ENCODE measurements at places on chromosomes 12 and 14.

DNA sequence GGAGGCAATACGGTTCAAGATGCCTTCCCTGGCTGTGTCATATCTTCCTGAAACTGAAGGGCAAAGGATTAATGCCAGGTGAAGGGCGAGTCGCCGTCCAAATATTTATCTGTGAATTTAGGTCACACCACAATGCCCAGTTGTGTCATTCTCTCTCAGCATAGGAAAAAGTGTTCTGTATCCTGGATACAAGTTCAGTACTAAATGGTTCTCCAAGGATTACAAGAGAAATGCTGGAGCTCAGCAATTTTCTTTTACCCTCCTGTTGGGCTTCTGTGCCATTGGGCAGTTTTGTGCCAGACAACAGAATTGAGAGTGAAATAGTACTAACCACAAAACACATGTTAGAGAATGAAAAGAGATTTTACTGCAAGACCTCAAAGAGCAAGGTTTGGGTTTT lies 493.9 kb downstream of the EGLN3 start:
- DNase-seq: no peak

DNA sequence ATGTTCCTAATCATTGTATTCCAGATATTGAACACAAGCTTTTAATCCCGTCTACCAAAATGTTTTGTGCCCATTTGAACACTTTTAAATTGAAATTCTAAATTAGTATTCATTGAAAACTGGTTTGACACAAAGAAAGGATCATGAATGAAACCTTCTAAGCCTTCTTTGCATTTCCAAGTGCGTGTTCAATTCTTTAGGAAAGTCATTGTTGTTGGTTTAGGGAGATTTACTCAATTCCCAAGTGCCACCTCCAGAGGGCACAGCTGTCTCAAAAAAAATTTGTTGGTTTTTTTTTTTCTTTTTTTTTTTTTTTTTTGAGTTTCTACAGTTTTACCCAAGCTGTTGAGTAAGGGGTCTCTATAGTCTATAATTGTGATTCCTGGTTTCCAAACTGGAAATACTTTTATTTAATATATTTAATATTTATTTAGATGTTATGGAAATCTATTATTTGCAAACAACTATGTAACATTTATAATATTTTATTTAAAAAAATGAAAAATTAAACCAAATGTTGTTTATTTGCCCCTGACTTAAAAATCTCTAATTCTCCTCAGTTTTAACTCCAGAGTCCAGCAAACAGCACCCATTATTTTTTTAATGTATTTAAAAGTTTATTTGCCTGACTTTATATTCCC lies 79.9 kb downstream of the NEDD1 start:
- DNase-seq: no peak

DNA sequence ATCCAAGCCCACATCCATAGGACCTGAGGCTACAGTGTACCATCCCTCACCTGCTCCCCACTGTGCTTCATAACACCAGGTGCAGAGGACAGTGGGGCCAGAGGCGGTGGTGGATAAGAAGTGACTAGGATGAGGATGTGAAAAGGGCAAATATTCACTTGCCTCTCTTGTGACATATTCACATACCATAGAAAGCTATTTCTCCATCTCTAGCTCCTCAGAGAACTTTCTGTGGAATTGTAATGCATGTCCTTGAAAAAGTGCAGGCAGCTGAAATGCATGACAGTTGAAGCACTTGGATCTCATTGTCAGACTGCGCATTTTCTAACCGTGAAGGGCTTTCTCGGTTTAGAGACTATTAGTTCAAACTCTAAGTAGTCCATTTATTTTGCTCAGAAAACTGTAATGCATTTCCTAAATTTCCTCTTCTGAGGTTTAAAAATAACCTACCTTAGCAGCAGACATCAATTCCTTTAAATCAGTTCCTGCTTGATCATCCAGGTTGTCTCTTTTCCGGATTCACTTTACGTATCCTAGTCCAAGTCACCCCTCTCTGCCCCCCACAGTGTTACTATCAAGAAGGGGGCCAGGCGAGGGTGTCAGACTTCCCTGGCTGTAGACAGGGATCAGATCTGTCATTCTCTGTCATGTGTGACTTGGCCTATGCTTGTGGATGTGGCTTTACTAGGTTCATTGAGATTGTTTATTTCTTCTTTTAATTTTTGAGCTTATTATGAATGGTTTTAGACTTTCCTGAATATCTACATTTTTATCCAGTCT lies 984.0 kb upstream of the TMEM132C start:
- DNase-seq: no peak

DNA sequence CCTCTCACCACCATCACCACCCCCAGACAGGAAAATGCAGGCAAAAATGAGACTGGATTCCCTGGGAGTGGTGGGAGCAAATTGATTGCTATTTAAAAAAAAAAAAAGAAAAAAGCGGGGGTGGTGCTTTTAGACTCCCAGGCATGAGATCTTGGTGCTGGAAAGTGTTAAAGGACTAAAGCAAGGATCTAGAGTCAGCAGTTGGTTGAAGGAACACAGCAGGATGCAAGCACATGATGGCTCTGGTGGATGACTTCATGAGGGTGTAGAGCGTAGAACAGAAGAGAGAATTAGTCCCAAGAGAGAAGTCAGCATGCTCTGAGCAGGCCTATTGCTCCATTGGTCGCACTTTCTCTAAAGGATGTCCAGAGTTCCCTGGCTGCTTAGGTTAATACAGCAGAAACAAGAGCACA lies 183.8 kb upstream of the HMGA2 start:
- DNase-seq: no peak

GRCh38 chr14:93765155-93765554 lies 23.1 kb downstream of the PRIMA1 start:
- DNase-seq: no peak

DNA sequence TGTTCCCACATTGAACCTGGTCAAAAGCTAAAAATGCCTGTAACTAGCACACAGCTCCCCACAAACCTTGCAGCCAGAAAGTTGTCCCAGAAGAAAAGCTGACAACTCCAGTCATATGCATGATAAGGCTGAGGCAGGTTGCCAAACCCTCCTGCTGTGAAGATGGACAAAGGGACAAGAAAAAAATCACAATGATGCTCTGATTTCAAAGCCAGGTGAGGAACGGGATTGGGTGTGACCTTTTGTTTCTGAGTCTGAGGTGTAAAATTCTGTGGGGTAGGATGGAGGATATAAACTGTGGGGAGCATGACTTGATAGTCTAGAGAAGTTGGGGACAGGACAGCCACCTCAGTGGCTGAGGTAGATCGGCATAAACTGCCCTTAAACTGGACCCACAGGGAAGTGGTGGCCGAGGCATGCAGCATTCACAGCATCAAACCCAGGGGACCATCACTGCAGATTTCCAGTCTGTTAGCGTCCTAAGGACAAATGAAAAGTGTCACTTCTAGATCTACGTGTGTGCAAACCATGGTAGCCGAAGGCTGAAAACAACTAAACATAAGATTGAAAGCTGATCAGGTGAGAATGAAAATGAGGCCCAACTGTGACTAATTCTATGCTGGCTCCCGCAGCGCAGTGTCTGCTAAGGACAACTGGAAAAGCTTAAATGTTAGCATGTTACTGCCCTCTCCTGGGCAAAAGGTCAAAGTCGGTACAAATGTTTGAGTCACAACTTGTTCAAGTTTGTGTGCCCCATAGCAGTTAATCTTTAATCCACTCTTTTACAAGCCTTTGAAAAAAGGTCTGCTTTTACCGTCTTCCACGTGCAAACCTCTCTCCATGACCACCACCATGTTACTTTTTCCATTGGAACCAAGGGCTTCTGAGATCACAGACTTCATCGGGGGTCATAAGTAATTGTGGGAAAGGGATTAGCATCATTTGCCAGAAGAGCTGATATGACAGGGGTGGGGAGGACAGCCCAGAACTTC lies 39.8 kb downstream of the GRIN2B start:
- no peak for DNase-seq

- DNase-seq: no peak
These were observed 196.6 kb downstream of the SLC25A21 start for GRCh38 chr14:36975834-36976233.

DNA sequence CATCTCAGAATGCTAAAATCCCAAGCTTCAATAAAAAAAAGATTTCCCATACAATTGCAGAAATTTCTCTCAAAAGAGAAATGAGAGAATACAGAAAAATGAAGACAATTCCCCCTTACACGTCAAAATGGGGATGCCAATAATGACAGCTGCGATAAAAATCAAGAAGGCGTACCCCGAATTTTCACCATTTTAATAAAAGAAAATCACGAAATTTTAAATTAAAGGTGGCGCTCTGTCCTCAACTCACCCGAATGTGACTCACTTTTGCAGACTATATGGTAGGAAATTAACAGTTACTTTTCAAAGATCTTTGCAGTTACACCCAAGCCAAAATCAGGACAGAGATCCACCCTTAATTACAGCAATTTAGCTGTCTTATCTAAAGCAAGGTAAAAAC lies 2.1 kb downstream of the ATP2B1 start:
- DNase-seq: no peak

GRCh38 chr12:11561411-11561810 lies 88.1 kb upstream of the ETV6 start:
- DNase-seq: no peak

GRCh38 chr12:84186433-84186832 lies 726.2 kb downstream of the SLC6A15 start:
- DNase-seq: no peak

Measured in spleen (tissue), 13 donors.